ENCODE measurements at places on chromosomes 11 and 22.

DNA sequence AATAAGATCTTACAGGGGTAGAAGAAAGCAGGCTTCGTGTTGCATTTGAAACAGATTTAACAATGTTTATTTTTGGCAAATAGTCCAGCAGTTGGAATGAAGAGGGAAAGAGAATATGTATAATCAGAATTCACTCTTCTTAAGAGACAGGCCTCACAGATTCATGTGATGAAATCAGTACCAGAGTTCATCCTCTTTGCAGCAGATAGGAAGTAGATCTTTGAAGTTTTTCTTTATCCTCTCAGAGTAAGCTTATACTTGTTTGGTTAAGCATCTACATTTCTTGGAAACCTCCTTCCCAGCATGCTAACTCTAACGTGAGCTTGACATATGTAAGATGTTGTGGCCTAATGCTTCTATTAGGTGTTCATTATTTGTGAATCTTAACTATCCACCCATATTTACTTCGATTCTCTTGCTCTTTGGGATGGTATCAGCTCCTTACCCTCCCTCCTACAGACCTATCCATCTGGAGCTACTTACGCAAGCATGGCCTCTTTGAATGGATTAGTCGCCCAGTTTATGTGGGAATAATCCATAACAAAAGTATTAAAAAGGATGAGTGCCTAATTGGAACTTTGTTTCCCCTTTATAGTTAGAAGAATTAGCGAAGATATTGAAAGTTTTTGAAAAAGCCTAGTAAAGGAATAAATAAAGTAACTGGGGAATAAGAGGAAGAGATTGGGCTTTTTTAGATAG, 80.1 kb downstream of the PRMT3 start:
- DNase-seq = no peak

GRCh38 chr11:113628912-113629311, 77.2 kb downstream of the TMPRSS5 start:
- DNase-seq = no peak

- DNase-seq = no peak
Measured at GRCh38 chr11:94926271-94926625, 47.1 kb downstream of the CWC15 start.

DNA sequence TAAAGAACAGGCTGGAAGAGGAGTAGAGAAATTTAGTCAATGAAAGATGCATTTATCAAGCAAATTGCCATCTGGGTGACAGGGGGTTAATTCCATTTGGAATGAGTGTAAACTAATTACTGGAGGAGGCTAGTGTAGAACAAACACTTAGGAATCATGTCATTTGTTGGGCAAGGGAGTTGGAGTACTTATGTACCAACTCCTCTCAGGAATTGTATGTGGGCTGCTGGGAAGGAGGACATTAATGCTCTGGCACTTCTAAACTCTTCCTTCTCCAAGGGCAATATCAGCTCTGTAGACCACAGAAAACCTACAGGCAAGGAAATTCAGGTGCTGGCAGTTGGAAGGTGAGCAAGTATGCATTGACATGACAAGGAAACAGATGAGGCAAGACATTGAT, 141.0 kb downstream of the MSANTD4 start:
- DNase-seq = no peak

- no peak for DNase-seq
Measured at GRCh38 chr22:20421507-20421874, 16.1 kb downstream of the SCARF2 start.
